8988T (cell line): ENCODE measurements at places on chromosomes 6 and 20.

GRCh38 chr20:45308117-45308778 is at the start of gene MATN4:
MATN4 (minus strand) TSS chr20:45308299; CDS start chr20:45305582, 2,717 bp downstream.
- DNase-seq = no peak

- no peak for DNase-seq
Measured at GRCh38 chr6:36370638-36371037, 16.8 kb downstream of the ETV7 start.

- no peak for DNase-seq
Measured at GRCh38 chr6:74492587-74492986, 713.3 kb downstream of the COL12A1 start.

DNA sequence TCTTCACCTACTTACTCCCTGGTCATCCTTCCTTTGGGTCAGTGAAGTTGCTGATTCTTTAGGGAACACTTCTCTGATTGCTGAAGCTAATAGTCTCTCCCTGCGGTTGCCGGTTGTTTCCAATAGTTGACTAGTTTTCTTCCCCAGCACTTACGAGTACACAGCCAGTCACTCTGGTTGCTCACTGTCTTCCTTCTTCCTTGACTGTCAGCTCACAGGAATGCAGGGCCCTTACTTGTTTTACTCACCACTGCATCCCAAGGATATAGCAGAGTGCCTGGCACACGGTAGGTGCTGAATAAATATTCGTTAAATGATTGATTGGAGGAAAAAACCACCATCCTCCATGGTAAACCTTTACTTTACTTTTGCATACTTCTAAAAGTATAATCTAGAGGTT is 345.0 kb downstream of the QKI start:
- no peak for DNase-seq

DNA sequence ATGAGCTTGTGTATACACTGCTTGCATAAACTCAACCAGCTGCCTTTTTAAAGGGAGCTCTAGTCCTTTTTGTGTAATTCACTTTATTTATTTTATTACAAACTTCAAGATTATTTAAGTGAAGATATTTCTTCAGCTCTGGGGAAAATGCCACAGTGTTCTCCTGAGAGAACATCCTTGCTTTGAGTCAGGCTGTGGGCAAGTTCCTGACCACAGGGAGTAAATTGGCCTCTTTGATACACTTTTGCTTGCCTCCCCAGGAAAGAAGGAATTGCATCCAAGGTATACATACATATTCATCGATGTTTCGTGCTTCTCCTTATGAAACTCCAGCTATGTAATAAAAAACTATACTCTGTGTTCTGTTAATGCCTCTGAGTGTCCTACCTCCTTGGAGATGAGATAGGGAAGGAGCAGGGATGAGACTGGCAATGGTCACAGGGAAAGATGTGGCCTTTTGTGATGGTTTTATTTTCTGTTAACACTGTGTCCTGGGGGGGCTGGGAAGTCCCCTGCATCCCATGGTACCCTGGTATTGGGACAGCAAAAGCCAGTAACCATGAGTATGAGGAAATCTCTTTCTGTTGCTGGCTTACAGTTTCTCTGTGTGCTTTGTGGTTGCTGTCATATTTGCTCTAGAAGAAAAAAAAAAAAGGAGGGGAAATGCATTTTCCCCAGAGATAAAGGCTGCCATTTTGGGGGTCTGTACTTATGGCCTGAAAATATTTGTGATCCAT is 15.3 kb downstream of the TNFAIP3 start:
- DNase-seq = no peak

DNA sequence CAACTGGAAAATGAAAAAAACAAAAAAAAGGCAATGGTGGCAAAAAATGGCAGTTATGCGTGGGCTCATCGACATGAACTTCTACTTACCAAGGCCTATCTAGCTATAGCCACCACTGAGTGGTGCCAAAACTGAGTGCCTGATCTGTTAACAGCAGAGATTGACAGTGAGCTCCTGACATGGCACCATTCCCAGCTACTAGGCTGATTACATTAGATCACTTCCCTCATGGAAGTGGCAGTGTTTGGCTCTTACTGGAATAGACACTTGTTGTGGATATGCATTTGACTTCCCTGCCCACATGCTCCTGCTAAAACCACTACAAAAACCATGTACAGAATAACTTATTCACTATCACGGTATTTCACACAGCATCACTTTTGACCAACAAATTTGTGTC is 216.1 kb upstream of the SGK1 start:
- no peak for DNase-seq

- no peak for DNase-seq
Measured at GRCh38 chr6:30150671-30151395, 10.2 kb downstream of the TRIM10 start.

DNA sequence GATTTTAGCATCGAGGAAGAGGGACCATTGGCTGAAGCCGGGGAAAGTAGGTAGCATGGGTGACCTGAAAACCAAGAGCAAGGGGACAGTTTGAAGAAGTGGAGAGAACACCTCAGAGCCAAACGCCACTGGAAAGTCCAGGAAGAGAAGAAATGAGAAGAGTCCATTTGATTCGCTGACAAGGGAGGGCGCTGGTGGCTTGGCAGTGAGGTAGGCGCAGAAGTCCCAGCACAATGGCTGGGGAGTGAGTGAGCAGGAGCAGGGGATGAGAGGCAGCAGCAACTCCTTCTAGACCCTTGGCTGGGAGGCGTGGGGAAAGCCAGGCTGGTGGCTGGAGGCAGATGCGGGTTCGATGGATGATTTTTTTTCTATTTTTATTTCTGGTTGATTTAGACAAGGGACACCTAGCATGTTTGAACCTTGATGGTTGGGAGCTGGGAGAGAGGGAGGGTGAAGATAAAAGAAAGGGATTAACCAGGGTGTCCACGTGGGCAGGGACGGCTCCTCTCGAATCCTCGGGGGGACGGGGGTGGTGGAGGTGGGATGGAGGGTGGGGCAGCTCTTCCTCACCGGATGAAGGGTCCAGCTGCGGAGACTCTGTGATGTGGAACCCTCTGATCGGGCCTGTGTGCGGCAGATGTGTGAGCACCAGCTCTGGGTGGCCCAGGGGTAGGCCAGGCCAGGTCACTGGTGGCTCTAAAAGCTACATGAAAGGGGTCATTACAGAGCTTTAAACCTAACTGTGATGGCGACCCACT is 164.2 kb downstream of the NFATC2 start:
- DNase-seq = peak; percentile 71

DNA sequence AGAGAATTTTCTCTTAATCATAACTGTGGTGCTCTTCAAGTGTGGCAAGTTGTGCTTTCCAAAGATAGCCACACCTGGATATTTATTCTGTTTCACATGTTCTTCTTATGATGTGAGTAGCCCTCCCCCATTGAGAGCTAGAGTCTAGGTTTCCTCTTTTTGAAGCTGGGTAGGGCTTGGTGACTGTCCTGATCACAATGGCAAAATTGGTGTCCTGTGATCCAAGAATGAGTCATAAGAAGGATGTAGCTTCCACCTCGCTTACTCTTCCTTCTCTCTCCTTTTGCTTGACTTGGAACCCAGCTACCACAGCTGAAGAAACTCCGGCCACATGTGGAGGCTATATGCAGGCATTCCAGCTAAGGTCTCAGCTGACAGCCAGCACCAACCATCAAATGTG is 7.4 kb upstream of the IGF2R start:
- DNase-seq = no peak

- DNase-seq = no peak
Measured at GRCh38 chr6:37077905-37078296, 72.4 kb downstream of the FGD2 start.

- no peak for DNase-seq
Measured at GRCh38 chr6:43971776-43972126, 155.5 kb downstream of the MRPL14 start.

DNA sequence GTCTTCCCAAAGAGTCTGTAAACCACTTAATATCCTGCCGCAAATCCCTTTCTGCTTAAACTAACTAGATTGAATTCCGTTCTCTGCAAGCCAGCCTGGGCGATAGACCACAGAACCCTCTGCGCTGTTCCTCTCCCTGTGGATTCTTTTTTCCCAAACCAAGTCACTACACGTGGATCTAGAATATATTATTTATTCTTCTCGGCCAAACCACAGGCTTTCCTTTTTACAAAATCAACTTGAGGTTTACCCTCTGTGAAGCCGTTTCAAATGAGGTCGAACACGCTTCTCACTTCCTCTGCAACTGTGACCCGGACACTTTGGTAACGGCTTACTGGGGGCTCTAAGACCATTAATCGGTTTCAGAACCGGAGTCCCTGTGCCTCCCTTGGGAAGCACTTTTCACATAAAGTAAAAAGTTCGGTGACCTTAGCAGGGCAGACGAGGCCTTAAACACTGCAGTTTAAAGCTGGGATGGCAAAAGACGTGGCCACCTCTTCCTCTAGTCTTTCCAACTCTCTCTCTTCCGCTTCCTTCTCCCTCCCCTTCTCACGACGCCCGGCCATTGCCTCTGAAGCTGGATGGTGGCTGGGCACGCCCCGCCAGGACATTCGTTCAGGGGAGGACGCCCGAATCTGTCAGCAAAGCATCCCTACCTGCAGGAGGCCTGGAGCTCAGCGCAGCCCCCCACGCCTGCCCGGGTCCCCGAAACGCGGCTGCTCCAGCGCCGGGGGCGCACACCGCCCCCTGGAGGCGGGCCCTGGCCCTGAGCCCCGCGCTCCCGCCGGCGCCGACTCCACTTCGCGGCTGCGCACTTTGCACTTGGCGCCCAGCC is 55.0 kb upstream of the FOXC1 start:
- no peak for DNase-seq

DNA sequence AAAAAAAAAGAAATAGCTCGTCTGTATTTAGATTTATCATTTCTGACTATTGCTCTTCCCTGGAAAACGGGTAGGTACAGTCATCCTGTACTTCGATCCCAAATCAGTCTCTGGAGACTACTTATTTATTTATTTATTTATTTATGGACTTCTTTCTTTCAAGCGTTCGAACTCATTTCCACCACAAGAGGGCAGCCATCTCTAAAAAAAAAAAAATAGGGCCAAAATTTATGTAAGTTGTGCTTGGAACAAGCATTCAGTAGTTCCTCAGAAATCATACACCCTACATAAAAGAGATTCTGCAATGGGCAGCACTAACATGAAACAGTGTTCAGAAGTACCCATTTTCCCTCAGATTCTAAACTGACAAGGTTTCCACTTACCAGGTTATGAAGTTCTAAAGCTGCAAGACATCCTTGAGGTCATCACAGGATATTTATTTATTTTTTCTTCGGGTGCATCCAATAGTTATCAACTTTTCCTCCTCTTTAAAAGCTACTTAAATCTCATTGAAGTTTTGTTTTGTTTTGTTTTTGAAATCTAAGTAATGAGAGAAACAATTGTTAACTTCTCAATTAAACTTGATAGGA is 1.9 kb upstream of the BMP2 start:
- no peak for DNase-seq

GRCh38 chr20:42095221-42095620 is 477.0 kb upstream of the CHD6 start:
- no peak for DNase-seq

DNA sequence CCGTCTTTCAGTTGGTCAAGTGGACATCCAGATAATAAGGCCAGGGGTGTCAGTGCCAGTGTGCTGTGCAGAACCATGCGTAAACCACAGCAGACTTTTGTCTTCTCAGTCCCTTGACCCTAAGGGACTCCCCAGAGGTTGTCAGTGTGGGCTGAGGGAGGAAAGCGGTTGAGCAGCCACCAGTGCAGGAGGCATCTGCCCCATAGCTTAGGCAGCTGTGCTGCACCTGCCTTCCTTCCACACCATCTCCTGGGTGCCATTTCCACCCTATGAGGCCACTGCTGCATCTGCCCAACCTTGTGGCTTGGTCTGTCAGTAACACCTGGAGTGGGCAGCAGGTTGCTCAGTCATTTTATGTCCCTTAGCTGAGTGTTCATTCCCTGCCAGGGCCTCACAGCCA is 26.0 kb downstream of the PRPF6 start:
- DNase-seq = no peak

DNA sequence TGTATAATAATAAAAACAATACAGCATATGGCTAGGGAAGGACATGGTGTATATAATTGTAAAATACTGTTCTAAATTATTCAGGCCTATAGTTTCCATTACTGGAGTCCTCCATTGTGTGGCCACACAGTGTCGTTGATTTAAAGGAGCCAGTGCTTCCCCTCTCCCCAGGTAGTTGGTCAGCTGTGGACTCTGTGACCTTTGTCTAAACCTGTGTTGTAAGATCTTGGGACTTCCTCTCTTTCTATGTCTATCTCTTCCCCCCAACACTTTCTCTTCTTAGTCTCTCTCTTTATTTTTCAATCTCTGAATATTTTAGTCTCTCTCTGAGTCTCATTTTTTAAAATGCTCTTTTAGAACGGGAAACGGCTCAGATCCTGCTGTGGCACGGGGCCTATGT is 35.6 kb downstream of the BRPF3 start:
- no peak for DNase-seq

DNA sequence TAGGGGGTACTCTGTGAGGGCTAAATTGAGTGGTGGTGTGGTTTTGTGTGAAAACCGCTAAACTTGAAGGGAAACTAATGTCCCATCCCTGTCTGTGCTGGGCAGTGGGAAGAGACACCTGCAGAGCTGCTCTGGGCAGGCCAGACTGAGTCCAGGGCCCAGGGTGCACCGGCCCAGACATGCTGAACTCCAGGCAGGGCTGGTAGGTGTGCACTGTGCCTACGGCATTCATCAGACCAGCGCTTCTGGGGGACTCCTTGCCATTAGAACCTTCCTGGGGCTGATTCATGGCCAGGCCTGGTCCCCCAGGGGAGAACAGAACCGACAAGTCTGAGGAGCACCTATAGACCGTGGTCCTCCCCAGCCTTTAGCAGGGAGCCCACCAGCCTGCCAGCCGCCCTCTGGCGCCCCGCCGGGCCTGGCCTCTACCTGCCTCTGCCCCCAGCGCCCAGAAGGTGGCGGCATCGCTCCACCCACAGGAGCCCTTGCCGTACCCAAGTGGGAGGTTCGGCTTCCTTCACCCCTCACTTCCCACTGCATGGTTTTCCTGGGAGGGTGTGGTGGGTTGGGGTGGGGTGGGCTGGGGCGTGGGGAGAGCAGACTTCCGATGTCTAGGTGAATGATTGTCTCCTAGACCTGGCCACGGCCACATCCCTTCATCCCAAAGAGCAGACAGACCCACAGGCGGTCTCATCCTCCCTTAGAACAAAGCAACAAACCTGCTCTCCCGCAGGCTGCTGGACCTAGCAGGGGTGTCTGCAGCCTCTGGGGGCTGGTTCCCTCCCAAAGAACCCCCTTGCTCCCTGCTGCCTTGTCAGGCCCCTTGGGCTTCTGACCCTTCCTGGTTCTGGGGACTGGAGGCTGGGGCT is 15.5 kb downstream of the CCDC167 start:
- peak; percentile 92 for DNase-seq

GRCh38 chr6:112980676-112981075 is 633.5 kb downstream of the RFPL4B start:
- DNase-seq = no peak

DNA sequence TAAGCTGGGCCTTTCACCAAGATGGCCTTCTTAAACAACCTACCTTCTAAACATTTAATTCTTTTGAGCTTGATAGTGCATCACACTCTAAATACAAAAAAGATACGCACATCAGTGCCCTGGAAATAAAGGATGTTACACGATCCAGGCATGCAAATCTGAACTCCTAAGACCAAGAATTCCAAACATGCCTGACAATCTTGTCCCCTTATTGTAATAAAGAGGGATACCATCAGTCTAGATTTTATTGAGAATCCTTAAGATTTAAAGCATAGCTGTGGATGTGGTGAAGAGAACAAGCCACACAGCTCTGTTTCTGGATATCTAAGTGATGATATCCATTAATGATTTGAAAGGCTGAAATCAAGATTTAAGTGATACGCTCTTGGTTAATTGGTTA is 13.0 kb downstream of the ZNF451 start:
- DNase-seq = no peak
